Stimulated activated CD4-positive, alpha-beta T cell treated with anti-CD3 and anti-CD28 coated beads, Interleukin-1b, Interleukin-23, amount 100 ng/mL, for 1 hour (primary cell): ENCODE measurements at places on chromosomes 3 and 15.

DNA sequence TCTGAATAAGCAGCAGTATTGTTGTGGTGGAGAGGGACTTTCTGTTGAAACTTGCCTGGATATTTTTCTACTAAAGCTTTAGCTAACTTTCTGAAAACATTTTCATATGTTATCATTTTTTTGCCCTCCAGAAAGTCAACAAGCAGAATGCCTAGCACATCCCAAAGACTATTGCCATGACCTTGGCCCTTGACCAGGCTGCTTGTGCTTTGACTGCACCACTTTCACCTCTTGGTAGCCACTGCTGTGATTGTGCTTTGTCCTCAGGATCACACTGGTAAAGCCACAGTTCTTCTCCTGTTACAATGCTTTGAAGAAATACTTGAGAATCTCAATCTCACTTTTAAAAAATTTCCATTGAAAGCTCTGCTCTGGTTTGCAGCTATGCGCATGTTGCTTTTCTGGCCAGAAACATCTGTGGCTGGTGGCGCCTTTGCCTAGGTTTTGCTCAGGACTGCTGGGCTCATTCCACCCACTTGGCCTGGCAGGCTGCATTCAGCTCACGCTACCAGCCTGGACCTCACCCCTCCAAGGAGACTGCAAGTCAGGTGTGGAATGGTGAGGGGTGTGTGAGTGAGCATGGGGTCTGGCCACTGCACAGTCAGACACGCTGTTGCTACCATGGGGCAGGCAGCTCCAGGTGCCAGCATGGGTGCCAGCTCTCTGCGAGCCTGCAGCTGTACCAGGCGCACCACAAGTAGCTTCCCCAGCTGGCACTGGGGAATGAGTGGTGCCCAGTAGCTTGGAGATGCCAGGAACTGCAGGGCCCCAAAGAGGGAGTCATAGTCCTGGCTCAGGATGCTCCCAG lies 89.8 kb upstream of the TNFSF10 start:
- no peak for DNase-seq

DNA sequence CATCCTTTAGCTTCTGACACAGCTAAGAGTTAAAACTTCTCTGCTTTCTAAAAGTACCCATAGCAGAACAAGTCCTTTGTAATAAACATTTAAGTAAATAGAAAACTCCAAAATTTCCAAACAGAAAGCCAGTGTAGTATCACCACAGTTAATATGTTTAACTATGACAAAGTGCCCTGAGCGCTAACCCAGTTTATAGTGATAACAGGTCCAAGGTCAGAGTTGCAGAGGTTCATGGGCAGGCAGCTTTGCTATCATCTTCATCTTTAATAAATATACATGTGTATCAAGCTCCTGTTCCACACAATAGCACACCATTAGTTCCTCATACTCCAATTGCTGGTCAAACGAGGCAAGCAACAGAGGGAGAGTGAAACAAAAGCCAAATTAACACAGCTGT lies 12.4 kb upstream of the TOP2B start:
- no peak for DNase-seq

DNA sequence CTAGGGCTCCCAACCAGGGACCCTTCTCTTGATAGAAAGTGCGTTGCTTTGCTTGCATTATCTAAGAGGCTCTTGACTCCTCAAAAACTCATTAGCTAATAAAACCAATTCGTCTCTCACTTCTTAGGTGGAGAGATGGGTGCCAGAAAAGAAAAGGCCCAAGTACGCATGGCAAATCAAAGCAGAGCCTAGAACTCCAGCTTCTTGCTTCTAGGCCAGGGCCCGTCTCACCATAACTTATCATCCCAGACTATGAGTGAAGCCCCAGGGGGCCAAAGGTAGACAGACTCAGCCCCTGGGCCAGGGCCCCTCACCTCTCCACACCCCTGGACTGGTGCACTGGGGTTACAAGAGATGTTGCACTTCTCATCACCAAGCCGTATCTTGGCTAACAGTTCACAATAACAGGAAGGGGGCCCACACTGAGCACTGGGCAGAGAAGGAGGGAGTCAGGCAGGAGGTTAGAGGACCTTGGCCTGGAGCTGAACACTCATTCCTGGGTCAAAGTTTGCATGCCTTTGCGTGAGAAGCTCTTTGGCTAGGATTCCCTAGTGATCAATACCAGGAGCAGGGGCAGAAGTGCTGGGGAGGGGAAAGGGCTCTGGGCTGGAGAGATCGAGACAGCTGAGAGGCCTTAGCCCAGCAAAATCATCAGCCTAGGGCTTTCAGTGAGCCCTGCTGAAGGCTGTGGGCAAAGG lies 5.4 kb upstream of the CYP1A1 start:
- no peak for DNase-seq

GRCh38 chr3:132709761-132710160 lies 12.4 kb downstream of the NPHP3 start:
- no peak for DNase-seq

GRCh38 chr15:62578546-62578945 lies 413.5 kb upstream of the C2CD4B start:
- no peak for DNase-seq

DNA sequence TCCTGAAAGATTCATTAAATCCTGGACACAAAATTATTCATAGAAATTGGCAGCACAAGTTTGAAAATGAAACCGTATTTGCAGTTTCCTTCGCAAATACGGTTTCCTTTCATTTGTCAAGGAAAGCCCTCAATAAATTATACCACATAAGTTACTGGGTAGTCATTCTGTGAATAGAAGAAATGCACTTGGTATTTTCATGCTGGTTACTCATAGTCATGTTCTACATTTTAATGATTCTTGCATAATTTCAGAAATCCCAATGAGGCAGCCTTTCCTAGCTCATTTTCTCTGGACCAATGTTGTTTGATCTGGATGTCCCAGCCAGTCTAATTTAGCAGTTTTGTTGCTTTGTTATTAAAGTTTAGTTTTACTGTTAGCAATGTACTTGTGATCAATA lies 43.2 kb downstream of the MINAR1 start:
- no peak for DNase-seq

GRCh38 chr15:56174649-56175048 lies 69.0 kb downstream of the RFX7 start:
- DNase-seq = no peak

DNA sequence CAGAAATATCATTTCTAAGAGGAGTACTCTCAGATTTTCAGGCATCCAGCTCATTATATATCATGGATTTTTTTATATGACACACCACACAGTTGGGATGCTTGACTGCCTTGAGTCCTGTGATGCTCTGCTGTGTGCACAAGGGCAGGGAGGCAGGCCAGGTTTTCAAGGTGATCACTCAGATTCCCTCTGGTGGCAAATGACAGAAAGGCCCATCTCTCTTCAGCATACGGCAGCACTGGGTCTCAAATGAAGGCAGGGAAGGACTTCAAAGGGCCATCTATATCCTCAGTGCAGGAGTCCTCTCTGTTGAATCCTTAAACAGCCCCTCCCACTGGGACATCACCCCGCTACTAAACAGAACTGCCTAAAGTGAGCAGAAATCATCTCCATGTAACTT lies 54.8 kb upstream of the MYO5C start:
- no peak for DNase-seq

GRCh38 chr3:125107861-125108567 lies 52.2 kb upstream of the HEG1 start:
- DNase-seq = no peak

GRCh38 chr3:36591959-36592358 lies 172.4 kb downstream of the DCLK3 start:
- no peak for DNase-seq

- DNase-seq = no peak
Observed at GRCh38 chr15:81765816-81766215, 280.0 kb downstream of the MEX3B start.

- no peak for DNase-seq
Observed at GRCh38 chr15:43251871-43252250, 14.9 kb downstream of the TGM5 start.

DNA sequence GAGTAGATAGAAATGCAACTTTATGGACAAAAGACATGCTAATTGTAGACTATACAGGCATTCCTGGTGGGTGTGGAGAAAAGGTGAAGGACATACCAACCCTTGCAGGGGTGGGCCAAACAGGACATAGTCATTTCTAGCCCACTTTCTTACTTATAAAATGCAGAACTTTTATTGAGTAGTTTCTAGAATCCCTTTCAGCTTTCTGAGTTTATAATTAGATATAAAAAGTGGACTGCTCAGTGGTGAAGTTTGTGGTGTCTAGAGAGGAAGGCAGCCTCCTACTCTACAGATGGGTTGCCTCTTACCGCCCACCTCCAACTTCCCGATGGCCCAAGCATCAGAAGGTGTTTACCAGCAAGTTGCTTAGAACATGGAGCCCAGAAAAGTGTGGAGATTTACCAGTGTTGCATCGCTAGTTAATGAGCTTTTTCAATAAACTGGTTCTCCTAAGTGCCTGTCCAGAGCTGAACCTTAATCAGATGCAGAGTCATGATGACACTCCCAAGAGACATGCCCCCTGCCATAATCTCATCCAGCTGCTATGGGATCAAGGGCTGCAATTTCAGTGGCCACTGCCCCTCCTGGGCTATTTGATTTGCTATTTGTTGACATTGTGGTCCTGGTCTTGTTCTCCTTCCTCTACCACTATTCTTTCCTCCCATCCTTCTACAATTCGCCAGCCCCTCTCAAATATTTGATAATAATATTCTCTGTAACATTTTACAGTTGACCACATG lies 77.5 kb upstream of the STRIT1 start:
- no peak for DNase-seq

DNA sequence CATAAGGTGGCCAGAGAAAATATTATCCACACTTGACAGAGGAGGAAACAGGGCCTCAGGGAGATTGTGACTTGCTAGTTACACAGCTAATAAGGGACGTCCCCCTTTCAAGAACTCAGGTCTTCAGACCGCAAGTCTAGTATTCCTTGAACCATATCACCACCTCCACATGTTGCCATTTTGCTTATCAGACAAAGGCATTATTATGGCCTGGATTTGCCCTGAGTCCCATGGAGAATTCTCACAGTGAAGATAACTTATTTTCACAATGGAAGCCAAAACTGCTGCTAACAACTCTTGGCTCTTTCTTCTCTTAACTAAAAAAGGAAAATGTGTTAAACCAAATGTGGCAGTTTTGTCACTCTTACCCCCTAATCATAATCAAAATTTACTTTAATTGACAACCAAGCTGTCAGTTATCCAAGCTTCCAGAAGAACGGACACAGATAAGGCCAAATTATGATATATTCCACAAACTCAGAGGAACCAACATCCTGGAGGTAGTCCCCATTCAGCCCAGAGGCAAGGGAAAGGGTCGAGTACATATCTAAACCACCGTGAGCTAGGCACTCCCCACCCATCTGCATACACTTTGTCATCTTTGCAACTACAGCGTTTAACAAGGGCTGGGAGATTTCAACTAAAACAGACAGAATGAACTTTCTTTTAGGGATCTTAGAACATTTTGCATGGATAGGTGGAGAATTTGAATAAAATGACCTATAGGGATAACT lies 63.6 kb upstream of the THBS1 start:
- no peak for DNase-seq

DNA sequence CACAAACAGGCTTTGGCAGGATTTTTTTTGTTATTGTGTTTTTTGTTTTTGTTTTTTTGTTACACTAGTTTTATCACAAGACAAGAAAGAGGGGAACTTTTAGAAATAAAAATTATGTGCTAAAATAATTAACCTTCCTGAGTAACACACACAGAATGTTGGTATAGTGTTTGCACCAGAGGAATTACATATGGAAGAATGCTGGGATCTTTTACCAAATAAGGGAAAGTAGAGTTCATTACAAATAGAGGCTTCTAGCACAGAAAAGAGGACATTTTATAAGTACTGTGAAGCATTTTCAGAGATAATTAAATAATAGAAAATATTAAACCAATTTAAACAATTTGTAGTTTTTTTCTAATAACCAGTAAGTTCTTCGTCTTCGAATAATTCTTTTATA lies 116.0 kb downstream of the IGF1R start:
- DNase-seq = no peak

DNA sequence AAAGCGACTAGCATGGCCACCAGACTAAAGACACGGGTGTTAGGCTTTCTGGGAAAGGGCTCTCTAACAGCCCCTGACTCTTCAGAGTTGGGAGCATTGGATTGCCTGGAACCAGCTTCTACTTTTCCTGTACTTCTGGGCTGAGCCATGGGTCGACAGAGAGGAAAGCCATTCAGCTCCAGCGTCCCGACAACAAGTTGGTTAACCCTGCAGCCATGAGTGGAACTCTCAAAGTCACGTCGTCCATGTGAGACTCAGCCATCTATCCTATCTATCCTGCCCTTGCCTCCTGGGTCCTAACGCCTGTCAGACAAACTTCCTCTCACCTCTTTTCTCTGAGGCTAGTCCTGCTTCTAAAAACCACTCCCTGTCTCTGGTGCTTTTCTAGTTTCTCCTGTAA lies 32.6 kb upstream of the TBC1D5 start:
- DNase-seq = no peak

DNA sequence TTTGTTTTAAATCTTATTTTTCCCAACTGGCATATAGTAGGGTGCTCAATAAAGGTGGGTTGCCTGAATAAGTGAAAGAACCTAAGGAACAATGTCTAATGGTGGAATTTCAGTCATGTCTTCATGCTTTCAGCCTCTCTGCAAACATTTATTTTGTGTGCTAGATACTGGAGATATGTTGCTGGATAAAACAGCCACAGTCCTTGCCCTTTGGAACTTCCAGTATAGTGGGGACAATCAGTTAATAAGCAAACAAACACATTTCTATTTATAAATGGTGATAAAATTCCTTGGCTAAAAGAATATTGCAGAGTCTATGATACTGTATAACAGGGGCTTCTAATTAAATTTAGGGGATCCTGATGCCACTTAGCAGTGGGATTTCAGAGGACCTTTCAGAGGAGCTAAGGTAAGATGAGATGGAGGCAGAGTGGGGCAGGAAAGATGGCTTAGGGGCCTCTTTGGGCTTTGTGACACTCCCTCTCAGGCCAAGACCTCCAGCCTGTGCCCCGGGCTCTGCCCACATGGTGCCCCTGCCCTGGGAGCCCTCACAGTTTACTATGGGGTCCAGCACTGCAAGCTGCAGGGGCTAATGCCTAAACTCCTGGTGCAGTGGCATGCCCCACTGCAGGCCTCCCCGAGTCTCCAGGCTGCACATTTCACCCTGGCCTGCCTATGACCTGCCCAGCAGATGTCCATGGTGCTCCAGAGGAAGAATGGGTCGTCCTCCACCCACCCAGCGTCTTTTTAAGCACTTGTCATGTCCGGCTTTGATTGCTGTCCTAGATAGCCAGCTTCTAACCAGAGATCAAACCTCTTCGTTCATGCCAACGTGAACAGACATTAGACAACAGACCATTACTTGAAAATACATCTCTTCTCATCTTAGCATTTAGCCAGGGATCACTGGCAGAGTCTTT lies 61.6 kb upstream of the PRR23C start:
- DNase-seq = no peak
